Activated CD8-positive, alpha-beta memory T cell treated with anti-CD3 and anti-CD28 coated beads for 48 hours (primary cell): ENCODE measurements at places on chromosomes 7 and 10.

DNA sequence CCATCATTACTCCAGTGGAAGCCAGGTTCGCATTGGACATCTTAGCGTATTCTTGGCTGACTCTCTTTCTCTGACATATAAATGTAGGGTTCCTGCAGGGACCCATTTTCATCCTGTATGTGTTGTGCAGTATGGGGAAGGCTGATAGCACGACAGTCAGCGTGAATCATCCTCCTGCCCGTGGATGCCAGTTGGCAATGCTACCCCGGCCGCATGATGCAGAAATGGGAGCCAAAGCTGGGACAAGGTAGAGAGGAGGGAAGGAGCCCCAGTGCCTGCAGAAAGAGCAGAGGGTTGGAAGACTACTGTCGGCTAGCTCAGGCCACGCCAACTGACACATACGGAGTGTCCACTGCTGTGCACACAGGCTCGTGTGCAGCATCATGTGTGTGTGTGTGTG lies 251.6 kb downstream of the SKAP2 start:
- DNase-seq: no peak

GRCh38 chr7:132248841-132249240 lies 327.4 kb downstream of the PLXNA4 start:
- DNase-seq: no peak

DNA sequence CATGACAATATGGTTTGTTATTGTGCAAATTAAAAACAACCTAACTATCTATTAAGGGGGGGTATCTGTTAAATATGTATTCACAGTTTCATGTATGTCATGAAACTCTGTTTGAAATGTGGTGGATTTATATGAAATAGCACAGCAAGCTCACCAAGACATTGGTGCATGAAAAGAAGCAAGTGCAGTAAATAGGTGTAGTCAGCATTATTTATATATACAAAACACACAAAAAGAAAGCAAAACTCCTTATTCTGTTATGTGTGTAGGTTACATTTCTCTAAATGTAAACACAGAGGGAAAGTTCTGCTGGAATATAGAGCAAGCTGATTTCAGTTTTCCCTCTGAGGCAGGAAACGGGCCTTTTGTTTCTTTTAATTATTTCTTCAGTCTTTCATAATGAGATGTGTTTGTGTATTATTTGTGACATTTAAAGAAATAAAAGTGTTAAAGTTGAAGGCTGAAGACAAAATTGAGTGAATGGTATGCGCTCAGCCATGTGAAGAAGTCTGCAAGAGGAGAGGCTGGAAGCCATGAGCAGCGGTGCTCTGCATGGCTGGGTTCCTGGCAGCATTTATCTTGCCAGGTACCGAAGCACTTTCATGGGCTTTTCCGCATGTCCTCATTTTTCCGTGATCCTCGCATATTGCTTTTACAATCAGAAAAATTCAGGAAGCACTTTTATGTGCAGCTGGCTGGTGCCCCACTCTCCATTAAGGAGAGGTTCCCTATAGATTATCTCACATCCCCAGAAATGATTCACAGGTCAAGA lies 38.5 kb downstream of the GRID1 start:
- no peak for DNase-seq

DNA sequence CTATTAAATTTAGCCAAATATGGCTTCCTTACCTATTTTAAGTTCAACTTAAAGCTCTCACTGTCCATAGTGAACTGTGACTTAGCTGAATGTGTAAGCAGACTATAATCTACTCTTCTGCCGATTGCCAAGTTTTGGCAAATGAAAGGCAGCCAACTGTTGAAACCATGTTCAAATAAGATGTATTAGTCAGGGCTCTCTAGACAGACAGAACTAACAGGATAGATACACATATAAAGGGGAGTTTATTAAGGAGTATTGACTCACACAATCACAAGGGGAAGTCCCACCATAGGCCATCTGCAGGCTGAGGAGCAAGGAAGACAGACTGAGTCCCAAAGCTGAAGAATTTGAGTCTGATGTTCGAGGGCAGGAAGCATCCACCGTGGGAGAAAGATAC lies 837.7 kb upstream of the AUTS2 start:
- DNase-seq: no peak

- no peak for DNase-seq
Measured at GRCh38 chr10:123380491-123381085, 226.4 kb downstream of the BUB3 start.

GRCh38 chr7:39417642-39418041 lies 148.6 kb upstream of the YAE1 start:
- no peak for DNase-seq

DNA sequence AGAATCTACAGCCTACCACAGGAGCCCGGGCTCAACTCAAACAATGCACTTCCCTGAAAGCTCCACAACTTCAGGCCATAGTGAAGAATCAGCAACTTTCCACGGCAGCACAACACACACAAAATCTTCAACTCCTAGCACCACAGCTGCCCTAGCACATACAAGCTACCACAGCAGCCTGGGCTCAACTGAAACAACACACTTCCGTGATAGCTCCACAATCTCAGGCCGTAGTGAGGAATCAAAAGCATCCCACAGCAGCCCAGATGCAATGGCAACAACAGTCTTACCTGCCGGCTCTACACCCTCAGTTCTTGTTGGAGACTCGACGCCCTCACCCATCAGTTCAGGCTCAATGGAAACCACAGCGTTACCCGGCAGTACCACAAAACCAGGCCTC lies 22.3 kb downstream of the MUC12 start:
- DNase-seq: no peak

- DNase-seq: no peak
Measured at GRCh38 chr7:17086403-17086802, 204.6 kb upstream of the AGR3 start.

GRCh38 chr7:110317541-110318265 lies 773.2 kb upstream of the LRRN3 start:
- no peak for DNase-seq

DNA sequence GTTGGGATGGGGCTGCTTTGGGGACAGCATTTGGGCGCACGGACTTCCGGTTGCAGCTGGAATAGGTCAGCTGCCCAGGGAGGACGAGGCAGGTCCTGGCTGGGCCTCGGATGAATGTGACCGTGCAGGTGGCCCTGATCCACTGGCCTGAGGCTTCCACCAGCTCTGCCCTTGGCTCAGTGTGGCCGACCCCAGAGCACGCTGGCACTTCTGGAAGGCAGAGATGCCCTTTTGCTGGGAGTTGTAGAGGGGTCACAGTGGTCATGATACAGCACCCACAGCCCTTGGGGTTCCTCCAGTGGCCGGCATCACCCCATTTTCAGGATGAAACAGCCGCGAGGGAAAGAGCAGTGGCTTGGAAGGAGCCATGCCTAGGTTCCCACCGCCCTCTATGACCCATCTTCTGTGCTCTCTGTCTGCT lies 19.0 kb downstream of the ADCY1 start:
- DNase-seq: no peak

GRCh38 chr10:72134785-72135767 lies 46.7 kb upstream of the SPOCK2 start:
- DNase-seq: no peak

- no peak for DNase-seq
Measured at GRCh38 chr10:63976538-63976937, 455.3 kb downstream of the REEP3 start.

DNA sequence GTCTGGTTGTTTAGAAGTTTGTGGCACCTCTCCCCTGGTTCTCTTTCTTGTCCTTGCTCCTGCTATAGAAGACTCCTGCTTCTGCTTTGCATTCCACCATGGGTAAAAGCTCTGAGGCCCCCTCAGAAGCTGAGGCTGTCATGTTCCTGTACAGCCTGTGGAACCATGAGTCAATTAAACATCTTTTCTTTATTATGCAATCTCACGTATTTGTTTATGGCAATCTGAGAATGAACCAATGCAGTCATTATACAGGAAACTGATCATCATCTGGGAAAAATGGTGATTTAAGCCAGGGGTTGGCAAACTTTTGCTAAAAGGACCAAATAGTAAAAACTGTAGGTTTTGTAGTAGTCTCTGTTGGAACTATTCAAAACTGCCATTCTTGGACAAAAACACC lies 175.4 kb downstream of the CSTF2T start:
- DNase-seq: no peak

GRCh38 chr10:68109331-68109730 lies at the start of gene MYPN:
TSS of gene MYPN (plus strand) at chr10:68109488. CDS start at chr10:68121439, 11,951 bp downstream.
- DNase-seq: no peak

DNA sequence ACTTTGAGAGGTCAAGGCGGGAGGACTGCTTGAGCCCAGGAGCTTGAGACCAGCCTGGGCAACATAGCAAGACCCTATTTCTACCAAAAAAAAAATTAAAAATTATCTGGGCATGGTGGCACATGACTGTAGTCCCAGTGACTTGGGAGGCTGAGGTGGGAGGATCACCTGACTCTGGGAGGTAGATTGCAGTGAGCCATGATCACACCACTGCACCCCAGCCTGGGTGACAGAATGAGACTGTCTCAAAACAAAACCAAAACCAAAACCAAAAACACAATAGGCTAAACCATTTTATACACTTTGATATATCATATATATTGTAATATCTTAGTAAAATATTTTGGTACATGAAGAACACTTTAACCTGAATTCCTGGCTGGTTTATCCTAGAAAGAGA lies 101.6 kb downstream of the RAPGEF5 start:
- DNase-seq: no peak

DNA sequence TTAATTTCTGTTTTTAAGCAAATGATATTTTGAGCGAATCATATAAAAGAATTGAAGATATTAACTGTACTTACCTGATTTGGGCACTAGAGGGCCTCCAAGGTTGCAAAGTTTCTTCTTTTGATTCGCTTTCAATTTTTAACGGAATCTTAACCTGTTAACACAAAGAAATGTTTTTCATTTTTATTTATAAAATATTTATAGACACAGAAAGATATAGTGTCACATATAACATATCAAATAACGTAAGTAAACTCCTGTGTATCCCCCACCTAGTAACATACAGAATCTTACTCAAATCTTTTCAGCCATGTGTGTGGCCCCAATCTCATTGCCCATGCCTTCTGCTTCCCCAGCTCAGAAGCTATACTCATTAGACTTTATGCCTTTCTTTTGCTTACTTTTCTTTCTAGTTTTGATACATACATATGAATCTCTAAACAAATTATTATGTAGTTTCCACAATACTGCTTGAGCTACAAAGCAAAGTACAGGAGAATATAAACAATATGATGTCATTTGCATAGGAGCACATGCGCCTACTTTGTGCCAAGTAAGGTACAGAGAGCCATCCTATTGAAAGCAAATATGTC lies 49.5 kb upstream of the ZPBP start:
- no peak for DNase-seq

DNA sequence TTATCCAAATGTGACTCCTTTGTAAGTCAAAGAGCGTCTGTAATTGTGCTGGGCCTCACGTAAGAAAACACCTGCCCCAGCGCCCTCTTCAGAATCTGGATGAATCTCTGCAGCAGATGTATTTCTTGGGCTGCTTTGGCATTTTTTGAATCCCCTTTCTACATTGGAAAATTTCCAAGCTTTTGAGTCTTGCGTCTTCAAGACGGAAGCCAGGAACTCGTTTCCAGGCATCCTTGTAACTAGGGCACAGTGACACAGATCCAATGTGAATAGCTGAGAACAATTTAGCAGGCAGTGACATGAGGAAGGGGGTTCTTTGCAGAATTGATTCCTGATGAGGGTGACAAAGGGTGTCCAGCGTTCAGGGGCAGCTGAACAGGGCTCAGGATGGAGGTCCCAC lies 862.3 kb downstream of the TYW1 start:
- DNase-seq: no peak

- no peak for DNase-seq
Measured at GRCh38 chr10:5561704-5562645, 37.2 kb downstream of the CALML3 start.

DNA sequence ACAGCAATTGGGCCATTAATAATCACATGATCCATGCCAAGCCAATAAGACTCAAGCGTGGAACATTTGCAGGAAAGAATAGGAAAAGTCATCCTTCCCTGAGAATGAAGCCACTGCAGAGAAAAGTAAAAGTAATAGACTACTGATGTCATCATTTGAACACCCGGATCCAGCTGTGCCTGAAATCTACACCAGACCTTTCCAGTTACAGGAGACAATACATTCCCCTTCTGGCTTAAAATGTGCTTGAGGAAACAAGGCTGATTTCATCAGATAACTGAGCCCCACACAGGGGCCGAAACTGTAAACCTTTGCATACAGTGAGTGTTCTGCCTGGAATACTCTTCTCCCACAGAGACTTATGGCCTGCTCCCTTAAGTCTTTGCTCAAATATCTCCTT lies 232.8 kb downstream of the KCNMA1 start:
- DNase-seq: no peak

GRCh38 chr10:101182936-101183335 lies 46.3 kb downstream of the LBX1 start:
- no peak for DNase-seq

DNA sequence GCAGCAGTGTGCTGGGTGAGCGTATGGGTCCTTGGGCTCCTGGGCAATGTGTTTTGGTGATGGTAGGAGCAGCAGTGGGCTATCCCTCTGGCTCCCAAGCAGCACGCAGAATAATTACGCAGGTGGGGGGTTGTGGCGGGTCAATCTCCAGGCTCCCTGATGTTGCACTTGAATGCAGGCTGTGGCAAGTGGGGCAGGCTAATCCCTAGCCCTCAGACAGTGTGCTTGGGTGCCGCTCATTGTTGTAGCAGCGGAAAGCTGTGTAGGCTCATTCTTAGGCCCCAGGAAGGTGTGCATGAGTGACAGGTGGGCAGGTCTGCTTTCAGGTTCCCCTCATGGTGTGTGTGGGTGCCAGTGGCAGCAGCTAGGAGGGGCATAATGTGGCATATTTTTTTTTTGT lies 44.1 kb downstream of the LOXL4 start:
- no peak for DNase-seq

DNA sequence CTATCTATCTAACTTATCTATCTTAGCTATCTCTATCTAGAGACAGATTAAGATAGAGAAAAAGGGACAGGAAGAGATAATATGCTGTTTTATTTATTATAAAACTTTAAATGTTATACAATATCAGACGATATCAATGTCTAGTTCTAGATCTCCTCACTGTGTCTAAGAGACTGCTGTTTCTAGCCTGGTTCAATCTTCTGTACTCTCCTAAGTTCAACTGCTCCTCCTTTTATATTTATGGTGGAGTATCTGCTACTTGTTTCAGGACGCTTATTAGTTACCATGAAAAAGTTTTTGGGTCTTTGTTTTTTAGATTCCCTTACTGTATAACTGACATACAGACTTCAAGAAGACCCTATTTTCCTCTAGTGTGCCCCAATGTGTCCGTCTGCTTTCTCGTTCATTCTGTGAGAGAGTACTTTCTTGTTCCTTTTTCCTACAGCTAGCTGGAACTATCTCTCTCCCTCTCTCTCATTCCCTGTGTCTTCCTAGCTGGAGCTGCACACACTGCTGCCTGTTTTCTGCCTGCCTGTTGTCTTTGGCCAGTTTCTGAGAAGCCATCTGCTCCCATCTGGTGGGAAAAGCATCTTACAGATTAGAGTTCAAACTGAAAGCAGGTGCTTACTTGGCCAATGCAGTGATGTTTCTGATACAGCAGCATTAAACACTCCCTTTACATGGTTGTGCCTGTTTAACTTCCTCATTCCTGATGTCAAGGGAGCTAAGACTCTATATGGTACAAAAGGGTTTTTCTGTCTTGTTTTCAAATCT lies 49.4 kb upstream of the ARL4A start:
- DNase-seq: no peak

- DNase-seq: no peak
Measured at GRCh38 chr10:109403551-109403950, 519.8 kb downstream of the XPNPEP1 start.

- no peak for DNase-seq
Measured at GRCh38 chr7:28272461-28272877, 91.9 kb upstream of the JAZF1 start.
